ENCODE measurements at places on chromosomes 3 and 15.

GRCh38 chr15:79002581-79002980 lies 57.7 kb upstream of the CTSH start:
- no peak for DNase-seq

- no peak for DNase-seq
These were observed 38.6 kb downstream of the MCTP2 start for GRCh38 chr15:94269954-94270353.

DNA sequence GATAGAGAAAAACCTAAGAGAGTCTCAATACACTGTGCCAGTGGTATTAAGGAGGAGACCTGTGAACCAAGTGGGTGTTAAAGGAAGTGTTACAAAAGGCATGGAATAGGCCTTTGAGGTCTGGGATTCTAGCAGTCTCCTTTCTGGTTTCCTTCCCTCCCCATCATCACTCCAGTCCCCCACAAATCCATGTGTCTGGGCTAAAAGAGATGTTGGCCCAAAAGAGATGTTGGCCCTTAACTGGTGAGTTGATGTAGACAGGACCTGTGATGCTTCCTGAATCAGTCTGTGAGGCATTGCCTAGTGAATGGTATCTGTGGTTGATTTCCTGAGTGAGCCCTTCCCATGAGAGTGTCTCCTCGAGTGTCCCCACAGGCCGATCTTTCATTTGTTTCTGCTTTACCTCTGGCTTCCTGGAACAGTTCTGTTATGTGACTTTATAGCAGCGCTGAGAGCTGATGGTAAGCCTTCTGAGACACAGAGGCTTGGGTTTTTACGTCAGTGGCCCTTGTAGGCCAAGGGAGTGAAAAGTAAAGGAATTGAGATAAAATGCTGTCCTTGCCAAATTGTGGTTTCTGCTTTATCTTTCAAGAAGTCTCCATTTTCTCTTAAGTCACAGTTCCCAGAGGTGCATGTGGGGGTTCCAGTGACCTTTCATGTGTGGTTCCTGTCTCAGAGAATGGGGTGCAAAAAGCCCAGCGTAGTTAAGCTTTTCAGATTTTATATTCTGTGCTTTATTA lies 87.8 kb downstream of the KLHL25 start:
- no peak for DNase-seq

DNA sequence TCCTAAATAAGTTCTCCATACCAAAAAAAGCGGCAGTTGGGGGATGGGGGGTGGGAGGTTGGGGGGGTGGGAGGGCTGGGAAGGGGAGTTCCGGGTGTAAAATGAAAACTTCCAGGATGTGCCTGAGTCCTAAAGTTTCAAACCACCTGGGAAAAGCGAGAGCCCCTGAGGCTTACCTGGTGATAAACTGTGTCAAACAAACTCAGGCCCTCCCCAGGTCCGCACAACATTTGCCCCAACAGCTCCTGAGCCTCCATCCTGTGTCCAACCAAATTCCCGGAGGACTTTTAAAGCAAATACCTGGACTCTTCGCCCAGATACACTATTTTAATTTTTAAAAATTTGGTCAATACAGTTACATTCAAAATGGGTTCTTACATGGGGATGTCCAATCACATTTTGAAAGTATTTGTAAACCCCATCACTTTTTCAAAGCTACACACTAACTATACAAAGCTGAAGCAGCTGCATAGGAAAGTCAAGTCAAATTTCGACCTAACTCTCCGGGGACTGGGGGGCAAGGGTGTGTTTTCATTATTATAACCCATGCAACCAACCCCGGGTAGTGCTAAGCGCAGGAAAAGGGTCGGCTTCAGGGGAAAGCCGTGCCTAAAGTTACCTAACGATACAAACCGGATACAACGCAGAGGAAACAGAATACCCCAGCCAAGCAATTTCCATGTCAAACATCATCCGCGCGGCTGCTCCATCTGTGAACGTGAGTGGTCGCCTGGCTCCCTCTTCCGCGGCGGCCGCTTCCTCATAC lies 685 bp upstream of the FOXB1 start:
- no peak for DNase-seq

GRCh38 chr3:127761441-127761801 lies 60.9 kb downstream of the MGLL start:
- DNase-seq = no peak

DNA sequence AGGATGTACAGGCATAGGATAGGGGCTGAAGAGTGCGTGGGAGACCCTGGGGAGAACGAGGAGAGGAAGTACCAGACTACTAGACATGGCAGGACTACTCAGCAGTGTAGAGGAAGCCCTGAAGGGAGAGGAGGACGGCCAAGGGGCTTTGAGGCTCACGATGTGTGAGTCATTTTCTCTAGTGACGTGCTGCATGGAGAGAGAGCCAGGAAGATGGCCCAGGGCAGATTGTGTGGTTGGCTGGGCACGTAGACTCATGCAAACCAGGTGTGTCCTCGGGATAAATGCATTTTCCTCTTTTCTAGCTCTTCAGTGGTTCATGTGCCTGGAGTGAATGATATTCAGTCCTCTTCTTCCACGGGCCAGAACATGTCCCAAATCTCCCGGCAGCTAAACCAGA lies 115.0 kb upstream of the ABHD17C start:
- no peak for DNase-seq

- DNase-seq = no peak
These were observed 94.8 kb upstream of the FEZF2 start for GRCh38 chr3:62467966-62468722.

DNA sequence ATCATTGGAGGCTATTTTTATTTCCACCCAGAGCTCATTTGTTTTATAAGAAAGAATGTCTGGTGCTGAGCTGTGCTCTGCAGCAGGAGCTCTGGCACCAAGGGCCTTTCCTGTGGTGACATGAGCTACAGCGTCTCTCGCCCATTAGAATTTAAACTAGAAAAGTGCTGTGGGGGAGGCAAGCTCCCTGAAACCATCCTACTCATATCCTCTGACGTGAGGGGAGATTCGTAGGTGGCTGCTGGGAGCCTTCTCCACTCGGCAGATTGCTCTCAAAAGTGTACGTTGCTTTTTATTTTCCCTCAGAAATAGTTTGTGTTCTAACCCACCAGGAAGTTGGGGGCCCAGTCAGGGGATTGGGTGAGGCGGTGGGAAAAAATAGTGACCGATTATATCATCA lies 76.3 kb upstream of the ARHGEF3 start:
- peak; percentile 52 for DNase-seq

- no peak for DNase-seq
These were observed 48.5 kb upstream of the PEX5L start for GRCh38 chr3:180085122-180085710.

GRCh38 chr3:20747741-20748140 lies 561.7 kb upstream of the SGO1 start:
- DNase-seq = no peak

GRCh38 chr3:113906568-113907140 lies 41.2 kb upstream of the ZDHHC23 start:
- no peak for DNase-seq

GRCh38 chr3:72601060-72601459 lies 247.2 kb downstream of the SHQ1 start:
- no peak for DNase-seq

- no peak for DNase-seq
These were observed 115.7 kb upstream of the P2RY1 start for GRCh38 chr3:152719264-152719663.

DNA sequence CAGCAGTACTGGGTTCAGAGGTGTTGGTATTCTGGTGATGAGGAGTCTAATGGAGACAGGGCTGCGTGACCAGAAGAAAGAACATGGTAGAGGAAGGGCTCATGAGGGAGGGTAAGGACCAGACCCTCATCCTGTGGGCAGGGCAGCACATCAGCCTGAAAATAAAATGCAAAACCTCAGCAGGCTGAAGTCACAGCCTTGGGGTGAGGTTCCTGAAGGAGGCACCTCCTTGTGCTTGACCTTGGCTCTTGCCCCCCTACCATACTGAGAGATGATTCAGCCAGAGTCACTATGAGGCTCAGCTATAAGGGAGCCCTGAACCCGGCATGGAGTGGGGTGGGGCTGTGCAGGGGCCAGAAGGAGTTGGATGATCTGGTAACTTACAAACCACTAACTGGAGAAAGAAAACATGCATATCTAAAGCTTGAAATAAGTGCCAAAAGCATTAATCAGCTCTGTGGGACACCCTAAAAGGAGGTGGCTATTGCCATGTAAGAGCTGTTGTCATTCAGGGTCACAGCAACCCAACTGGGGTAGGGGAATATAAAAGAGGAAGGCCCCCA lies 60.2 kb downstream of the CORO2B start:
- no peak for DNase-seq

- no peak for DNase-seq
These were observed 11.0 kb downstream of the TSPAN3 start for GRCh38 chr15:77059786-77060361.

- no peak for DNase-seq
These were observed 3.4 kb downstream of the PLXNB1 start for GRCh38 chr3:48426401-48426909.

DNA sequence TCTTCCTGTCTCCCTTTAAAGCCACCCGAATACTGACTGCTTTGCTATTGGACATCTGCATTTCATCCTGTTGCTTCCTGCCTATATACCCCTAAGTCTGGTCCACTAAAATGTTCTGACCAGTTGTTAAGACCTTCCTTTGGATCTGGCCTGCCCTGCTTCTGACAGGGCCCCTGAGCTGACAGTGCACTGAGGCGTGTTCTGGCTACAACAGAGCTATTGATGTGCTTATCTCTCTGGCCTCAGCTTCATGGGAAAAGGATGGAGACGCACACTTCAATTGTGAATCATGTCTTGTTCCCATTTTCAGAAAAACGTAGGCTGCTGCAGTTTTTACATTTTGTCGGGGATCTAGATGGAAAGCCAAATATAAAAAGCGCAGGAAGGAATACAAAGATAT lies 7.1 kb upstream of the P3H2 start:
- DNase-seq = no peak

- no peak for DNase-seq
These were observed 49.9 kb downstream of the MME start for GRCh38 chr3:155130001-155130400.

- no peak for DNase-seq
These were observed 774.8 kb upstream of the EPHA6 start for GRCh38 chr3:96039632-96040031.

DNA sequence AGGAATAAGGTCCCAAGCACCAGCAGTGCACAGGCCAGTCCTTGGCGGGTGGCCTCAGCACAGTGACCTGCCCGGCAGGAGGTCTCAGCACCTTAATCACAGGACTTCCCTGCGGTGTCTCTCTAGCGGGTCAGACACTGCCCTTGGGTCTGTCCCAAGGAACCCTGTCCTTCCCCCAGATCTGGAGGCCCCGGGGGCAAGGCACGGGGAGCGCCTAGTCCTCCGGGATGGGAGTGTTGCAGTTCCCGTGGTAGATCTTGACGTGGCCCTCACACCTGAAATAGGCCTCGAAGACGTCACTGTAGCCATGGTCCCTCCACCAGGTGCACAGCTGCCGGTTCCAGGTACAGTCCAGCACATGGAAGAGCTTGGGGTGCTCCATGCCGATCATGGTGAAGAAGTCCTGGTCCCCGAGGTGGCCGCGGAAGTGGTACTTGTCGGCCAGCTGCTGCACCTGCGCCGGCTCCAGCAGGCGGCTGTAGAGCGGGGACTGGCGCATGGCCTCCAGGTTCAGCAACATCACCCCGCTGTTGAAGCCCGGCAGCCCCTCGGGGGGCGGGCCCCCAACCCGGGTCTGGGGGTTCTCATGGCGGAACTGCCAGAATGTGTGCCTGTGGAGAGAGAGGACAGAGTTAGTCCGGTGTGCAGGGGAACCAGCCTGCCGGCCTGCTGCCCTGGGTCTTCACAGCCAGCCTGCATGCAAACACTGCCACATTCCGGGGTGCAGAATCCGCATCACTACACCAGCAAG lies 201.3 kb downstream of the XXYLT1 start:
- DNase-seq = no peak

- no peak for DNase-seq
These were observed 26.0 kb downstream of the FBLN2 start for GRCh38 chr3:13574798-13575451.

DNA sequence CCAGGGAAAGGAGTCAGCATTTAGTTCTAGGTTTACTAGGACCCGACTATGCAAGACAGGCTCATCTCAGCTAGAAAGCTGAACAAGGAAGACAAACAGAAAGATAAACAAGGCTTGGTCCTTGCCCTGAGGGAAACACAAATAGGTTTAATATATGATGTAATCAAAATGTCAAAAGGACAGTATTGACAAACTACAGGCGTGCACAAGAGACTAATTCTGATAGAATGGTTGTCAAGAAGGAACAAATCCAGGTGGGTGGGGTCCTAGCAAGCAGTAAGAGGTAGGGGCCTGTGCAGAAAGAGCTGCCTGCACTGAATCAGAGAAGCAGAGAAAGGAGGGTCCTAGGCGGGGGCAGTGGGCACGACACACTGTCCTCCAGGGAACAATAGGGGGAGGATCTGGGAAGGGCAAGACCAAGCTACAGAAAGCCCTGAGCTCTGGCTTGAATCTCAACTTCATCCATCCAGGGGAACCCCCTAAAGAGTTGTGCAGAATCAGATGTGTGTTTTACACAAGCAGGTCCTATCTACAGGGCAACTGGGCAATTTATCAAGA lies 23.4 kb downstream of the RFTN1 start:
- no peak for DNase-seq

DNA sequence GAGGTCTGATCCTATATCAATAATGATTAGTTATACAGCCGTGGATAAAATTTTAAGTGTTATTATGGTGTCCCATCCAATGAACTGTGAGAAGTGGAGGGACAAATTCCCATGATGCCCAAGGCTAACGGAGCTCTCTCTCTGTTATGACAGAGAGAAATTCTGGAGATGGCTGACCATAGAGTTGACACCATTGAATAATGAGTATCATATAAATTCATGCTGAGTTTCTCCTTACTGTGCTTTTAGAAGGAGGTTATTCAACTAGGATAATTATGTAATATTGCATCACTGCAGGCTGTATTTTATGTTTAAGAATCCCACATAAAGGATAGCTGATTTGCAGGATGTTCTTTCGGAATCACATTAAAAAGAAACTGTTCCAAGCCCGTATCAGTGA lies 82.9 kb downstream of the PYDC2 start:
- DNase-seq = no peak

- no peak for DNase-seq
These were observed 26.7 kb downstream of the SACM1L start for GRCh38 chr3:45715945-45716344.

DNA sequence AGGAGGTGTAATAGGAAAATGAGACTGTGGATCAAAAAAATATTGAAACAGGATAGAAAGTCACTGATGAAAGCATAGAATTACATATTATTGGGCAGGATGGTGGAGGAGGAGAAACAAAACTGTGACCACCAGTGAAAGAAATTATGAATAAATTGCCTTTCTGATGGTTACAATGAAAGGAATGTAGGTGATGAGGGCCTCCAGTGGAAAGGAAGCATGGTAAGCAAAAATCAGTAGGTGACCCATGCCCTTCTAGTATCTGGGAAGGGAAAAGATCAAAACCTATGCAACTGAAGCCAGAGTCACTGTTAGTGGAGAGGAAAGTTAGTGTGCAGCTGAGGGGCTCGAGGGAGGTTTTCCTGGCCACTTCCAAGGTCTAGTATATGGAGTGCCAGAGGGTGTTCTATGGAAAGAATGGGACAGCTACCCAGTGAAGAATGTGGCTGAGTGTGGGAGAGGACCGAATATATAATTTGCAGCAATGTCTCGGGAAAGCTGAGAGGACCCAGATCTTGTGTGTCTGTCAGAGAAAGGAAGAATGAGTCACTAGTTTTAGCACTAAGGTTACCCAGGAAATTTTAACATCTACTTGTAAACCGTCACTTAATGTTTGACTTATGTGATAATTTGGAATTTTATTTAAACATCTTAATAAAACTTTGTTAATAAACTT lies 146.2 kb downstream of the NFKBIZ start:
- DNase-seq = no peak

Measured in stimulated activated CD4-positive, alpha-beta T cell treated with anti-CD3 and anti-CD28 coated beads, Interleukin-4, amount 100 ng/mL, for 1 hour (primary cell).